ENCODE measurements at places on chromosomes 7 and 10.

GRCh38 chr10:82210331-82210730 is 335.3 kb downstream of the NRG3 start:
- no peak for DNase-seq

DNA sequence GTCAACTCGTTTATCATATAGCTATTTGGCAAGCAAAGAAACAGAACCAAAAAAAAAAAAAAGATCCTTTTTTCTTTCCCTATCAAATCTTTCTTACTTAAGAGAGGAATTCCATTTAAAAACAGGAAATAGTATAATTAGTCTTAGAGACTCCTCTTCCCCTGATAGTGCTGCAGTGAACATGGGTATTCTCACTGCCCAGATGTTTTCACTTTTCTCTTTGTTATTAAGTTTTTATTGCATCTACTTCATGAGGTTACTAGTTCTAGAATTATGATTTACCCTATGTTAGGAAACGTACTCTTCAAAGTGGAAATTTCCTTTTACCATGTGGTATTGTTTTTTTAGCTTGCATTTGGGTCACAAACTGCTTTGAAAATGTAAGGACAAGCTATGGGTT is 8.5 kb downstream of the CASP2 start:
- DNase-seq, result no peak

GRCh38 chr10:19819419-19820033 is 3.3 kb downstream of the PLXDC2 start:
- no peak for DNase-seq

DNA sequence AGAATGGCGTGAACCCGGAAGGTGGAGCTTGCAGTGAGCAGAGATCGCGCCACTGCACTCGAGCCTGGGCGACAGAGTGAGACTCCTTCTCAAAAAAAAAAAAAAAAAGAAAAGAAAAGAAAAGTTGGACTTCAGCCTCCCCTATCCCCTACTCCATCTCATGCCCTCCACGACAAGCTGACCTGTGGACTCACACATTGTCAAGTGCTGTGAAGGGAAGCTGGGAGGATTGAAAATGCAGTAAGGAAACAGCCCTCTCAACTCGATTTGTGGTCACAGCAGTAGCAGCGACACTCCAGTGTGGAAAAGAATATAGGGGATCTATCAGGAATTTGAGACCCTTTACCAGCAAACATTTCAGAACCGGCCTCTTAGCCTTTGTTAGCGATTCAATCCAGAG is 103.6 kb upstream of the SVIL start:
- no peak for DNase-seq

GRCh38 chr10:14579405-14579804 is 195.3 kb downstream of the FAM107B start:
- no peak for DNase-seq

DNA sequence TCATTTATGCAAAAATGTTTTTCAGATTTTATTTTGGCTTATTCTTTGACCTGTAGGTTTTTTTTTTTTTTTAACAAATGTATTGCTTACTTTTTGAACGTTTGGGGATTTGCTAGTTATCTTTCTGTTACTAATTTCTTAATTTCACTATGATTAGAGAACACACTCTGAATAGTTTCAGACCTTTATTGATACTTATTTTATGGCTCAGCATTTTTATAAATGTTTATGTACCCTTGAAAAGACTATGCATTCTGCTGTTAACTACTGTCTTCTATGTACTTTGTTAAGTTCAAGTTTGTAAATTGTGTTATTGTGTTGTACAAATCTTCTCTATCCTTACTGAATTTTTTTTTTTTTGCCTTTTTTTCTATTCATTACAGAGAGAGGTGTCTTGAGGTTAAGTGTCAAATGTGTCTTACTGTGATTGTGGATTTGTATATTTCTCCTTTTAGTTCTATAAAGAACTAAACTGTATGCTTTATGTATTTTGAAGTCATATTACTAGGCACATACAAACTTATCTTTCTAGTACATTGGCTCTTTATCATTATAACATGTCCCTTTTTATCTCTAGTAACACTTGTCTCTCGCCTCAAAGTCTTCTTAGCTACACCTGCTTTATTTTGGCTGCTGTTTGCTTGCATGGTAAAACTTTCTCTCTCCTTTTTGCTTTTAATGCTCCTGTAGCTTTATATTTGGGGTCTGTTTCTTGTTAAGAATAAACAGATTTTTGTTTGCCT is 8.1 kb downstream of the MKLN1 start:
- DNase-seq, result no peak

- no peak for DNase-seq
Measured at GRCh38 chr10:79116801-79117723, 48.3 kb downstream of the ZMIZ1 start.

DNA sequence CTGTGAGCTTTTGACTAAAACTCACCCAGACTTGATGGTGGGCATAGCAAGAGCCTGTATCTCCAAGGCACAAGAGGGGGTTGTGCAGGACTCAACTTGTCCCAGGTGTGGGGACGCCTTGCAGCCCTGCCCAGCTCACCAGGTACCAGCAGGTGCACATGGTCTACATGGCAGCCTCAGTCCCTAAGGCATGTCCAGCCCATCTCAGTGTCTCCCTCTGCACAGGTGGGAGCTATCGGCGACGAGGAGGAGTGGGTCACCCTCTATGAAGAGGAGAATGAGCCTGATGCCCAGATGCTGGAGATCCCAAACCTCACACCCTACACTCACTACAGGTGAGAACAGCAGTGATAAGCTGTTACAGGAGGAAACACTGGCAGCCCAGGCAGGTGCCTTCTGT is 571.7 kb upstream of the FOXK1 start:
- no peak for DNase-seq

- DNase-seq, result no peak
Measured at GRCh38 chr7:112271162-112271561, 64.7 kb downstream of the ZNF277 start.

- DNase-seq, result no peak
Measured at GRCh38 chr7:37162106-37162505, 286.6 kb downstream of the ELMO1 start.

GRCh38 chr10:84599254-84599653 is 270.9 kb downstream of the CCSER2 start:
- no peak for DNase-seq
